ENCODE measurements at places on chromosomes 7 and 10.
A peak's percentile ranks its signal among the peaks of the same experiment; 100 is the strongest.

- peak; percentile 36 for DNase-seq
Measured at GRCh38 chr10:88800152-88801125, 2.1 kb upstream of the LIPM start.

GRCh38 chr7:150335108-150335773 lies 6.2 kb downstream of the RARRES2 start:
- DNase-seq = no peak

- DNase-seq = no peak
Measured at GRCh38 chr7:69906283-69906995, 308.2 kb downstream of the AUTS2 start.

DNA sequence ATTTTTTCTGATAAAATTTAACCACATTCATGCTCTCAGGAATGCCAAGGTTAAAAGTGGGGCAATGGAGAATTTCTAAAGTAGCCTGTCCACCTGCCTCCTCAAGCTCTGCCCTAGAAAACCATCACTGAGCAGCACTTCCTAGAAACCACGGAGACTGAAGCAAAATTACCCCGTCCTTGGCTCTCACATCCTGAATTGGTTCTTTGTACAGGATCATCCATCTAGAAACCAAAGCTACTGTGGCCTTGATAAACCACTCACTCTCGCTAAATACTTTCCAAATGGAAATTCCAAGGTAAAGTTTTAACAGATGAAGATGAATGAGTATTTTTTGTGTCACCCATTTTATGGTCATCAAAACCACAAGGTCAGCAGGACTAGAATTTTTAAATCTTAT lies 96.6 kb downstream of the AVL9 start:
- no peak for DNase-seq

DNA sequence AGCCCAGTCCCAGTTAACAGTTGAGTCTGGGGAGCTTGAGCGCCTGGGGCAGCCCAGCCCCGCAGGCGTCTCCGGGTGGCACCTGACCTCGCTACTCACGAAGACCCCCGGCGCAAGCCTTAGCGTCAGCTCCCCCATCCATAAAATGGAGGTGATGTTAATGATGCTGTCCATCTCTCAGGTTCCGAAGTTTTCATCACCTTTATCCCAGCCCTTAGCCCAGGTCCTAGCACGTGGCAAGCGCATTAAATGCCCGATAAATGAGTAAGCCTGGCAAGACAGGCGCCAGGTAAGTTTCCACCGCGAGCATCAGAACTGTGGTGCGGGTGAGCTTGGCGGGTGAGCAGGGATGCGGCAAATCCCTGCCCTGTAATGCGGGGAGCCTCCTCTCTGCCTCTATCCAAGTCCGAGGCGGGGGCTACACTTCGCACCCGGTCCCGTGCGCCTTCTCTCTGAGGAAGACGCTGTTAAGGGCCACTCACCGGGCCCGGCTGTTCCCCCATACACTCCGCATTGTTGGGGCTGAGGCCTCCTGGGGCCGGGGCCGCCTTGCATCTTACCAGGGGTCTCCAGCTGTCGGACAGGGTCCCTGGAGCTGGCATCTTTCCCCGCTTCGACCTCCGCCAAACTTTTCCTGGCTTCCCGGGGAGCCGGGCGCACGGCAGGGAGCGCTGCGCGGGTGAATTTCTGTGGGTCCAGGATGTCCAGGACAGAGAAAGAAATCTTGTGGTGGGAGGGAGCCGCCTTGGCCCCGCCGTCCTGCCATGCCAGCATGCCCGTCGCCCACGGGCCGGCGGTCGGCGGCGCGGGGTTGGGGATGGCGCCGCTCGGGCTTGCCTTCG lies 444 bp downstream of the NKX1-2 start:
- DNase-seq = no peak

DNA sequence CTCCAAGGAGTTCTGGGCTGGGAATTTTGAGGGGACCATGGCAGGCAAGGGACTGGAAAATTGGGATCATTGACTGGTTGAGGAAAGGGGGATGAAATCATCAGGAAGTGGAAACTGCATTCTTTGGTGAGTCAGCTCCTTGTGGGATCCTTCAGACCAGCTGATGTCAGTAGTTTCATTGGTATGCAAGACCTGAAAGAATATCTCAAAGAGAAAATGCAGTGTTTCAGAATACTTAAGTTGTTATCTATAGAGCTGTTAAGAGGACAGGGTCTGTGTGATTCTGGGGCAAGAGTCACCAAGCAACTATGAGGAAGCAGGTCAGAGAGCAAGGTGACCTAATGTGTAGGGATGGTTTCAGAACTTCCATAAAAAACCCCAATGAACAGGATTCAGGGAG lies 595.9 kb upstream of the AUTS2 start:
- DNase-seq = no peak
